ENCODE measurements at places on chromosomes 6 and 20.

DNA sequence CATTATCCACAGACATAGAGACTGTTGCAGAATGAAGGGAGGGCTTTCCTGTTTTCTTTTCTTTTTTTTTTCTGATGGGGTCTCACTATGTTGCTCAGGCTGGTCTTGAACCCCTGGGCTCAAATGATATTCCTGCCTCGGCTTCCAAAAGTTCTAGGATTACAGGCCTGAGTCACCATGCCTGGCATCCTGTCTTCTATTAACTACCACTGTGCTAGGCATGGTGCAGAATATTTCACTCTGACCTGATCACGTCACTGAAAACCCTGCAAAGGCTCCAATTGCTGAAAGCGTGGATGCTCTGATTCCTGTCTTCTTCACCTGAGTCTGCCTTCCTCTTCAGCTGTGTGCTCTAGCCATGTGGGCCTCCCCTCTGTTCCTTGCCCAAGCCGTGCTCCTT lies 8.5 kb upstream of the DNMT3B start:
- ATAC-seq: no peak

DNA sequence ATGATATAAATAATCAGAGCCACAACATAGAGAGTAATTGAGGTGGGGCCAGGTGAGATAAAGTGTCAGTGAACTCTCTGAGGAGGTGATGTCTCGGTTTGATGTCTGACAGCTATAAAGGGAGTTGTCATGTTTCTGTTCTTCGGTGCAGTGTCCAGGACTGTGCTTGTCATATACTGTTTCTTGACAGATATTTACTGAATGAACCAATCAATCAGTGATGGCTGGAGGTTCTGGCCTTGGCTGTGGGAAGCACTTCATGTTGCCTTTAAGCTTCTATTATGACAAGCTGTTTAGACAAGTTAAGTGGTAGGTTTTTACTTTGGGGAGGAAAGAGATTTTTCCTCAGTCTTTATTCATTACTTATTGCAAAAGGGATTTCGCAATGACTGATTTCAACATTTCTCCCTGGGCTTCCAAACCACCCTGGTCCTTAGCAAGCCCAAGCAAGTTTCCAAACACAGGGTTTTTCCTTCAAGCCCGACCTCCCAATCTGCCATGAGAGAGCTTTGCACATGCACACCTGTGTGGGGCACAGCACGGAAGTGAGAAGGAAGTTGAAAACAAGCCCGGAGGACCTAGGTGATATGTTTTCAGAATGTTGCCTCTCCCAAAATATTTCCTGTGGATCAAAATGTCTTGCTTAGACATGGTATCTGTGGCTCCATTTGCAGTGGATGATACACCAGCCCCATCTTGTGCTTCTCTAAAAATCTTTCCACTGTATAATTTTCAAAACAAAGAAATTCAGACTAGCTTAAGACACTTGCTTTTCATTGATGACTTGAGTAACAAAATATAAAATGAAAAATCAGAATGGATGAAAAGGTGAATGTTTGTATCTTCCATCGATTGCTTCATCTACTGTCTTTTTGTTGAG lies 567.3 kb upstream of the BTBD3 start:
- no peak for ATAC-seq

- ATAC-seq: no peak
Observed at GRCh38 chr6:20001286-20001685, 164.1 kb downstream of the ID4 start.

- ATAC-seq: peak; percentile 24
Observed at GRCh38 chr6:166381733-166382499, 824 bp downstream of the MPC1 start.

DNA sequence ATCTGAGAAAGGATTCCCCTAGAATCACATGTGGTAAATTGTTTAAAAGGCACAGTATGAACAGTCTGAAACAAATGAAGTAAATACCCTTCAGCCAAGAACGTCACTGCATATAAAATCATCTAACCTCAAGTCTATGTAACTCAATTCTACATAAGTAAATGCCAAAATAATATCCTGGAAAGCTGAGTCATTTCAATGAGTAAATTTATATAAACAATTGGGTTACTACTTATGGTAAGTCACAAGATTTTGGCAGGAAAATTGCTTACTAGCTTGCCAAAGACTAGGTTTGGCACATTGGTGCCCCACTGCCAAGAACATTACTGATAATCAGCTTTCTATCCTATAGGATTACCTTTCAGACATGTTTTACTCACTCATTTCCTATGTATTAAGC lies 8.4 kb downstream of the GMDS start:
- ATAC-seq: peak; percentile 71

GRCh38 chr6:145327586-145327985 lies 407.7 kb downstream of the EPM2A start:
- no peak for ATAC-seq

DNA sequence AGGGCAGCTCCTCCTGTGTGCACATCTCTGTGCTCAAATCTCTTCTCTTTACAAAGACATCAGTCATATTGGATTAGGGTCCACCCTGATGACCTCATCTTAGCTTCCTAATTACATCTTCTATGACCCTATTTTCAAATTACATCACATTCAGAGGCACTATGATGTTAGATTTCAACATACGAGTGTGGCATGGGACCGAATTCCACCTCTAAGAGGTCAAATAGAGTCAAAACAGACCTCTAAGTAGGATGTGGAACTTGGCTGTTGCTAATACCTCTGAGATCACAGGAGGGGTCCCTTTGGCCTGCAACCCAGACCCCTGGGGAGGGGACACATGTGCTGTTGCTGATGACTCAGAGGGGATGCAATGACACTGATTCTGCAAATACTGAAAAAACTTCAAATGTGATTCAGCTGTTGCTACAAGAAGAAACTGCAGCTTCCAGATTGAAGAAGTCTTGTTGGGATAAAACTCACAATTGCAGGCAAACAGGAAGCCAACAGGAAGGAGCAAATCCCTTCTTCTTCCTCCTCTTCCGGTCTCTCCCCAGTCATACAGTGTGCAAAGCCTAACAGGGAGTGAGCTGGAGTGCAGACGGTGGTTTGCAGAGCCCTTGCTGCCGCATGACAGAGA lies 216.2 kb downstream of the MYLK4 start:
- ATAC-seq: no peak

- no peak for ATAC-seq
Observed at GRCh38 chr6:106347219-106347618, 13.3 kb upstream of the CRYBG1 start.

DNA sequence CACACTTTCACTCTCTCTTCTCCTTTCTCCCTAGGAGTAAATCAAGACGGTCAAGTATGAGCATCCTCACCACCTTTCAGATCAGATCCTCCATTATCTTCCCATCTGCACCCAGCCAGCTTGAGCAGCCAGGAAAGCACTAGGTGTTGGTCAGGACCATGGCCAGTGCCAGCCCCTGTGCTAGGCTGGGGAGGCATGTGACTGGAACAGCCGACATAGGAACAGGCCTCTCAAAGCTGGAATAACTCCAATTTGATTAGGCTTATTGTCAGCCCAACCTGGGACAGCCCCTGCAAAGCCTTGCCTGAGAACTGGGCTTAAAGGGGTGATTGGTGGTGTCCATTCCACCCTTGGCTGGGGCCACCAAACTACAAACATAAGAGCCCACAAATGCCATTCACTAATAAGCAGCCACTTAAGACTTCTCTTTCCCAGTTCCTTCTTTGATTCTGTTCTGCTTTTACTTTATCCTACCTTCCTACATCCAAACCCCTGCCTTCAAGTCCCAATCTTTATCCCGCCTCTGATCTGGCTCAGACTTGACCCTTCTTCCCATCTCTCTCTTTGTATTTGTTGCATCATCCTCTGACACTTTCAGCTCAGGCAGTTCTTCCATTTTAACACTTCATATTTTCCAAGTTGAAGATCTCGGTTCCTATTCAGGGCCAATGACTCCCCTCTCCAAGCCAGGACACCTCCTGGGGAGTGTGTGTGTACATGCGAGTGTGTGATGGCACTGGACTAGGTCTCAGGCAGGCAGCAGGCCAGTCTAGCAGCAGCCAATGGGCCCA lies 4.5 kb upstream of the TREM2 start:
- no peak for ATAC-seq

DNA sequence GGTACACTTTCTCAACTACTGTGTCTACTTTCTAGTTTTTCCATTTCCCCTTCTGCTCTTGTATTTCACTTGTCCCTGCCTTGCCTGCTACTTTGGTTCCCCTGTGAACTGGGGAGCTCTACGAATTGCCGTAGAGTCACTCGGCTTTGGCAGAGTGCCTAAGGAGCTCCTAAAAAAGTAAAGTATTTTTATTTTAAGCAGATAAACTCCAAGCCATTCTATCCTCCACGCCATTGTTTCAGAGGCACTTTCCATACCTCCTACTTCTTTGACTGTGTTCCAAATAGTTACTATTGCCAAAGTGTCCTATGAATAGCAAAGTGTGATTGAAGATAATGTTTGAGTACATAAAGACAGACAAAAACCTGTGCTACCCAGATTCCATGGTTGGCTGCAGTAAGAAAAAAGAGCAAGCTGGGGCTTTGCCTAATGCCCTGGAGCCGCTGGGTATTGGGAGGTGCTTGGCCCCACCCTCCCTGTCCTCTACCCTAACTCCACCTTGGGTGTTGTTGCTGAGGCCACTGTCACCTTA lies 5.1 kb upstream of the MBOAT1 start:
- ATAC-seq: peak; percentile 28

DNA sequence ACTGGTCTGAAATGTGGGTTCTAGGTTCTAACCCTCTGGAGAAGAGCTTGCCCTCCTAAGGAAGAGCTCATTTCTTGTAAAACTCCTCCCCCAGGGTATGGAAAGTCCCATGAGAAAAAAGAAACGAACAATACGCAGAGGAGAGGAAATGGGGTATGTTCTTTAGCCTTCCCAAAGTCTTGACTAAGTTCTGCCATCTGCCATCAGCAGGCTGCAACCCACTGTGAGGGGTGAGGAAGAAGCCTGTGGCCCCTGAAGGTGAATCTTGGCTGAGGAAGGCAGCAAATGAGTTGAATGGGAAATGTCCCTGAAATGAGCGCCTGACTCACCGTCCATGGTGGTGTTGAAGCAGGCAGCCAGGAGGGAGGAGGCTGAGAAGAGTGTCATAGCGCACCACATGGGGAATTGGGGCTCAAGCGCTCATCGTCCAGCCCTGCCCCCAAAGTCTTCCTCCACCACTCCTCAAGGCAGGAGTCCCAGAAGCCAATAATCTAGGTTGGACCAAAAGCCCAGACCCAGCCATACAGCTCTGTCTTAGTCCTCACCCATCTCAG lies 10.4 kb upstream of the MATN4 start:
- no peak for ATAC-seq

DNA sequence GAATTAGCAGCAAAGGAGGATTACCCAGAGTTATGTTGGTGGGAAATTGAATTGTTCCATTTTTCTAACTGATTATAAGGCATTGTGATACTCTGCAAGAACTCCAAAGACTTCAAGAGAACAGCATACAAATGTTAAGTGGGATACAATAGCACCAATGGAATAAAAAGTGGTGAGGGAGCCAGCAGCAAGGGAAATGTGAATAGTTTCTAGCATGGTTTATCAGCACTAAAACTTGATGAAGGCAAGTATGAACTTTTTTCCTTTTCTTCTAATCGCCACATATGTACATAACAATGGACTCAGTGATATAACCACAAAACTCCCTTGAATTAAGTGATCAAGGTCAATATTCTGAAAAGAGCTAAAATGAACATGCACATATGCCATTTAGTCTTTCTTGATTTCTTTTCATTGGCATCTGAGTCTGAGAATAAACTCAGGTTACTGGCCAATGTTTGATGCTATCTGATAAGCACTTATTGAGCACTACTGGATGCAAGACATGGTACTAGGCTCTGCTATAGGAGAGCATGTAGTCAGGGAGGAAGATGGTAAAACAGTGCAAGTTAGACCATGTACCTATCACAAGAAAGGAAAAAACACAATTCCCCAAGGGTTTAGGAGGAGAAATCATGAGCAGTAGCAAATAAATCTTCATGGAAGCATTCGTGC lies 36.6 kb upstream of the NOX3 start:
- ATAC-seq: no peak

GRCh38 chr6:155782320-155782731 lies 326.7 kb upstream of the NOX3 start:
- no peak for ATAC-seq

- ATAC-seq: no peak
Observed at GRCh38 chr6:147418523-147418922, 90.0 kb upstream of the SAMD5 start.

DNA sequence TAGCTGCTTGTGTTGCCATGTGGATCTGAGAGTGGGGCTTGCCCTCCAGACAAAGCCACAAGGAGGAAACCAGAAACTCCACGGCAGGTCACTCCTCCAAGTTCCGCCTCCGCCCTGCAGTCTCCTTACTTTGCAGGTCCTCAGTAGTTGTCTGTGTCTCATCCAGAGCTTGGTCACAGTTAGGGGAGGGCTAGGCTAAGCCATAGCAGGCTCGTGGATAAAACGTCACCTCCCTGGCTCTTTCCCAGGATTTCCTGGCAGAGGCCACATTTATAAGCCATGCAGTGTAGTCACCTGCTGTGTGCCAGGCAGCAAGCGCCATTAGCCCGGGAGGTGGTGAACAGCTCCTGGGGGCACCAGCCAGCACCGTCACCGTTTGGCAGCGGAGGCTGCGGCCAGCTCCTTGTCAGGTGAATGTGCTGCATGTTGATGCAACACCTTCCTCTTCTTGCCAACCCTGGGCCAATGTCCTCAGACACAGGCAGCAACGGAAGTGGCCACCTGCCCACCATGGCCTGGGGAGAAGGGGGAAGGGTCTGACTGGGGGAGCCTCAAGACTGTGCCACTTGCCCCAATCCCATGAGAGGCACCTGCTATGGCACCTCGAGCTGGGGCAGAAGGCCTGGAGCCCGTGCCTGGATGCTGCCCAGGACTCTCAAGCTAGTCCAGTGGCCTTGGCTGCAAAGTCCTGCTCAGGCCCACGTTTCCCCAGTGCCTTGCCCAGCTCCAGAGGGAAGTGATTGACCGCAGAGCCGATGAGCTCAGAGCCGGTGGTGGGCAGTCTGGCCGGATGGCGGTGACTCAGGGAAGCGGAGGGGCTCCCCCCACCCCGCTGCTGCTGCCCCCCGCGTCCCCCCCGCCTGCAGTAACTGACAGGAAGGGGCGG lies 39.0 kb upstream of the SLCO4A1 start:
- ATAC-seq: no peak

DNA sequence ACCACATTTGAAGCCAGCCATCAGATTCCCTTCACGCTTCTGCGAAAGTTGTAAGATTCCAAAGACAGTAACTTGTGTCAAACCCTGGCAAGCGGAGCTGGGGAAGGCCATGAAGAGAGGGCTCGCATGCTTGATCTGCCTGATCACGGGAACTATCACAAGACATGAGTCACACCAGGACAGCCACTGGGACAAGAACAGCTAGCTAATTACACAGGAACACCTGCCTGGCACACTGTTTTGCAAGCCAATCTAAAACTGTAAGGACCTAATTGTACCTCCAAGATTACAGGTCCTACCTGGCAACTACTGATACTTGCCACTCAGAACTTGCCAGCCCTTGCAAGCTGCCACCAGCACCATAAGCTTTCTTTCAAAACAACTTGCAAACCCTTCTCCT lies 289.3 kb downstream of the KIF16B start:
- ATAC-seq: no peak

- no peak for ATAC-seq
Observed at GRCh38 chr6:96499781-96500180, 21.8 kb upstream of the UFL1 start.
